ENCODE measurements at places on chromosomes 3 and 15.

GRCh38 chr3:24258727-24259600 is 235.7 kb downstream of the THRB start:
- no peak for DNase-seq

GRCh38 chr3:173399044-173399443 is 1.5 kb downstream of the NLGN1 start:
- DNase-seq: no peak

- DNase-seq: no peak
Measured at GRCh38 chr15:82292271-82292670, 29.7 kb downstream of the SAXO2 start.

DNA sequence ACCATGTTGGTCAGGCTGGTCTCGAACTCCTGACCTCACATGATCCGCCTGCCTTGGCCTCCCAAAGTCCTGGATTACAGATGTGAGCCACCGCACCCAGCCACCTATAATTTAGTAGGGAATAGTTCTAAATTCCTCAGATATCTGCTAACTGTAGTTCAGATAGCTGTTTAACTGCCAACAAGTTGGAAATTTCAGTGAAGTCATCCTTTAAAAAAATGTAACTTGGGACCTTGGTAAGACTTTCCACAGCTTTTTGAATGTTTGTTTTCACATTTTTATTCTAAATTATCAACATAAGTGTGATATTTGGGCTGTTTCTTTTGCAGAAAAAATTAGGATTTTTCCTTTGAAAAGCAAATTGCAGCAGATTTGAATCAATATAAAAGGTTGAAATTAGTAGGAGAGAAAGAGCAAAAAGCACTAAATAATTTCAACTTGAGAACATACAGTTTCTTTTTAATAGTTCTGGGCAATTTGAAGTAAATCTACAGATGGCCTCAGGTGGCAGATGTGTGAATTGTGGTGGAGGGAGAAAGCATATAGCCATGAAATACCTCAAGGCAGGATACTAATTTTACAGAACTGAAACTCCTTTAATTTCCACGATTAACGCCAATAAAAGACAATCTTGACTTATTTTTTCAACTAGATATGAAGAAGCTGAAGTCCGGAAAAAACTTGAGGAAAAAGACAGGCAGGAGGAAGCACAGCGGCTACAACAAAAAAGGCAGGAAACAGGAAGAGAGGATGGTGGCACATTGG is 34.3 kb downstream of the USP8 start:
- no peak for DNase-seq

- DNase-seq: no peak
Measured at GRCh38 chr3:176505878-176506621, 691.2 kb downstream of the TBL1XR1 start.

DNA sequence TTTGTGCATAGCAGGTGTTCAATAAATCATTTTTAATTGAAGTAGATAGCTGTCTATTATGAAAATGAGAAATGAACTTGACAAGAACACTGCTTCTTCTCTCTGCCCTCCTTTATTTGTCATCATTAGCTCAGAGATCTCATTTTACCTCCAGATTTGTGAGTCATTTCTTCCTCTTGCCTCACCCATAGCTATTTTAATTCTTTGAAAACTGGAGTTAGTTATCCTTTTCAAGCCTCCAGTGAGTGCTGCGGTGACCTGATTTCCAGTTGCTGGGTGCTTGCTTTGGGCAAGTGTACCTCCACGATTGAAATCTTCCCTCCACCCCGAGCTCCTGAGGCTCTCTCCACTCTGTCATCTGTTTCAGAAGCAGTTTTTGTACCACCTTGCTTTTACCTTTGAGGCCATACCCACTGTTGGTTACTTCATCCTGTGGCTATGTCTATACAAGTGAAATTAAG is 114.6 kb downstream of the NFKBIZ start:
- DNase-seq: peak; percentile 20

- no peak for DNase-seq
Measured at GRCh38 chr3:46416811-46417510, 9.9 kb downstream of the CCRL2 start.

DNA sequence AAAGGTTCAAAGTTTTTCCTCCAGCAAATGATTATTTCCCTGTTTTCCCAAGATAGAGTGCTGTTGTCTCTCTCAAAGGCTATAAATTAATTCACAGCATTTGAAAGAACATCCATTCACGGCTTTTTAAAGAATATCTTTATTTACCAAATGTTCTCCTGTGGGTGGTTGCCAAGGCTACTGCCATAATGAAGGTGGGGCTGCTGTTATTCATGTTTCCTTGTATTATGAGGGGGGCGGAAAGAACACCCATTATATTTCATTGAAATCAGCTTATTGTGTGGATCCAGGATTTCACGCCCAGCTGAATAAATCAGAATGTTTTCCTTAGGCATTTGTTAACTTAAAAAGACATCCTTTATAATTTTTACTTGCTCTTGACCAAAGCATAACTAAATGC is 10.1 kb downstream of the SRP14 start:
- DNase-seq: no peak

DNA sequence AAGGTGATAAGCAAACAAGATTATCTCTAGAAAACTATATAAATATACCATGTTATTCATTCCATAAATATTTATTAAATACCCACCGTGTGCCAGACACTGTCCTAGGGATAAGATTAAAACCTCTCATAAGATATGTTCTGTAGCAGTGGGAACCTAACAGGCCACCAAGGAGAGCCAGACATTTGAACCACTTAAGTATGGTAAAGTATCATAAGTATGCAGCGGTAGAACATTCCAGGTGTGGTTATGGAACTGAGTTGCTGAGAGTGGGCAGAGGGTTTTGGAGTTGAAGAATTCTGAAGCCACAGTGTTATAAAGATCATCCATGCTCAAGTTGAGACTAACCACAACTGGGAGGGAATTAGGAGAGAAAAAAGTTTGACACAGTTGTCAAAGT is 14.7 kb downstream of the FILIP1L start:
- no peak for DNase-seq

DNA sequence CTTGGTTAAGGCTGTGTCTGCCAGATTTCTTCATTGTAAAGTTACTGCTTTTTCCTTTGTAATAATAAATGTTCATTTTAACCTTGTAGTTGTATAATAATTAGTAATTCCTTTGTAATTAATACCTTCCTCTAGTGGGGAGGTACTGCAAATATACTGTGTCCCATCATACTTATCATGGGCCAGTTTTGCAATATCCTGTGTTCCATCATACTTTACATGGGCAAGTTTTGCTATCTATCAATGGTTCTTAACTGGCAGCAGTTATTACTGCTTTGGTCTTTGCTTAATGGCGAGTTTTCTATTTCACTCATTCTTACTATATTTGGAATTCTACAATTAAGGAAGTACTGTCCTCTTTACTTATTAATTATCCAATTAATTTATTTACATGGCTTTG is 10.6 kb downstream of the ATP2C1 start:
- DNase-seq: no peak

DNA sequence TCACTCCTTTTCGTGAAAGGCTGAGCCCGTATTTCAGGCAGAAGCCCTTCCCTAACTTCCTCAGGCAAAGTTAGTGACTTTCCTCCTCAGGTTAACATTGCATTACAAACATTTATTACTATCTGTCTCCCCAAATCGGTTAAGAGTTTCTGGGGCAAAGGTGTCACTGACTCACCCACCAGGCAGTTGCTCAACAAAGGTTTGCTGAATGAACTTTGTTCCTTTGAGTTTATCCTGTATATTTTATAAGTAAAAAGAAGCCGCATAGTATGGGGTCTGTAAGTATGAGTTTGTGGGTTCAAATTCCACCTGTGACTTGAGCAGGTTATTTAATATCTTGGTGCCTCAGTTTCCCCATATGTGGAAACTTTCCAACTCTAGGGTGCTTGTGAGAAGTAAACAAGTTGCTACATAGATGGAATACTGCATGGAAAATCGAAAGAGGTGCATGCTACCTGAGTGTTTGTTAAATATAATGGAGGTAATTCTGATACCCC is 177.7 kb downstream of the THRB start:
- no peak for DNase-seq

DNA sequence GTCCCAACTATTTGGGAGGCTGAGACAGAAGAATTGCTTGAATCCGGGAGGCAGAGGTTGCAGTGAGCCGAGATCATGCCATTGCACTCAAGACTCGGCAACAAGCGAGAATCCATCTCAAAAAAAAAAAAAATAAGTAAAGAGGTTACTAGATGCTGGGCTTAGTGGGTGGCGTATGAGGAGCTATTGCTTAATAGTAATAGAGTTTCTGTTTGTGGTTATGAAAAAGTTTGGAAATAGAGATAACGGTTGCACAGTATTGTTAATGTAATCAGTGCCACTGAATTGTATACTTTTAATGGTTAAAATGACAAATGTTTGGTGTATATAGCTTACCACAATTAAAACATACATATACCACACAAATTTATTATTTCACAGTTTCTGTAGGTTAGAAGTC is 14.7 kb upstream of the HHATL start:
- DNase-seq: no peak

DNA sequence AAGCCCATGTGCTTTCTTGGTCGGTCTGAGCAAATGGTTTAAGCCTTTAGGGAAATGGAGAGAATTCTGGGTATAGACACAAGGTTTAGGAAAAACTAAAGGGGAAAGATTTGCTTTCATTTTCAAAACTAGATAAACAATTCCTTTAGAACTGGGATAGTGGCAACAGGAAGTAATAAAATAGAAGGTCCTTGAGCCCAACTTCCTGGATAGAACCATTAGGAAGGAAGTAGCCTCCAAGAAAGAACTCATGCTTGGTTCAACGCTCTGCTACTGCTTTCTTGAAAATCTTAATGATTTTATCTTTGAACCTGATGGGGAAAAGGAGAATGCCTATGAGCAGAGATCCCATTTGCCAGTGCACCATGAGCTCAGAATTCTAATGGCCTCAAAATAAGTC is 147.0 kb upstream of the THRB start:
- DNase-seq: no peak

GRCh38 chr3:37594873-37595783 is 266.6 kb upstream of the CTDSPL start:
- no peak for DNase-seq

- no peak for DNase-seq
Measured at GRCh38 chr3:20646425-20646824, 460.4 kb upstream of the SGO1 start.

DNA sequence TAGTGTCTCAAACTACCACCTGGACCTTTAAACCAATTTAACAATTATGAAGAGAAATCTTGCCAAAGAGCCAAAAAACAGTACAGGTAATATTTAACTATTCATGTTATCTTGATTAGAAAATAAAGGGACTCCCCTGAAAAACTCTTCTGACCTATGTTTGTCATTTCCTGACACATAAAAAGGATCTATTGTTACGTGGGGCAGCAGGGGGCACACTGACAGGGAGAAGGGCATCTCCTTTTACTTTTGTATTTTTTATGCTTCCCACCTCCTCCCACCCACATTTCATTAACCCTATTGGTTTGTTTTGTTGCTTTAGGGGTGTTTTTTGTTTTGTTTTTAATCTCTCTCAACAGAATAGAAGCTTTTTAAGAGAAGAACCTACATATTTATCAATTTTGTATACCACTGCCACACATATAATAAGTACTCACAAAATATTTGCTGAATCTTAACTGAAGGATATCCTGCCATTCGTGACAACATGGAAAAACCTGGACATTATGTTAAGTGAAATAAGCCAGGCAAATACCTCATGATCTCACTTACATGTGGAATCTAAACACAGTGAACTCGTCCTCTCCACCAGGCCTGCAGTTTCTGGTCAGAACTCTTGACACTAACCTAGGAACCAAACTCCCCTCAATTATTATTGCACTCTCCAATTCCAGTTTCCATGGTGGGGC is 17.7 kb downstream of the STAG1 start:
- no peak for DNase-seq

- DNase-seq: no peak
Measured at GRCh38 chr3:177537612-177538011, 340.3 kb upstream of the TBL1XR1 start.

DNA sequence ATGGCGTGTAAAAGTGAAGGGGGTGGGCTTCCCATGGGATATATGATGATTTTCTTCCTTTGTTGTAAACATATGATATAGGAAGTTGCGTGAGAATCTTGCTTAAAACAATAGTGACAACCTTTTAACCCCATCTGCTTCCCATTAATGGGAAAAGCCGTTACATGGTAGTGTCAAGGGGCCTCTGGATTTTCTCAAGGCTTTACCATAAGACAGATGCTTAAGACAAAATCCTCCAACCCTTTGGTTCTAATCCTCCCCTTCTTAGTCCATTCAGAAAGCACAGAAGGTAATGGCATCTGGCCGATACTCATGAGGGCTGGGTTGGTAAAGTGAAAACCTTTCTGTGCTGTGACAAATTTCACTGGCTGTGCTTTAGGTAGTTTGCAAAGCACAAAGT is 25.0 kb downstream of the DPH3 start:
- no peak for DNase-seq

DNA sequence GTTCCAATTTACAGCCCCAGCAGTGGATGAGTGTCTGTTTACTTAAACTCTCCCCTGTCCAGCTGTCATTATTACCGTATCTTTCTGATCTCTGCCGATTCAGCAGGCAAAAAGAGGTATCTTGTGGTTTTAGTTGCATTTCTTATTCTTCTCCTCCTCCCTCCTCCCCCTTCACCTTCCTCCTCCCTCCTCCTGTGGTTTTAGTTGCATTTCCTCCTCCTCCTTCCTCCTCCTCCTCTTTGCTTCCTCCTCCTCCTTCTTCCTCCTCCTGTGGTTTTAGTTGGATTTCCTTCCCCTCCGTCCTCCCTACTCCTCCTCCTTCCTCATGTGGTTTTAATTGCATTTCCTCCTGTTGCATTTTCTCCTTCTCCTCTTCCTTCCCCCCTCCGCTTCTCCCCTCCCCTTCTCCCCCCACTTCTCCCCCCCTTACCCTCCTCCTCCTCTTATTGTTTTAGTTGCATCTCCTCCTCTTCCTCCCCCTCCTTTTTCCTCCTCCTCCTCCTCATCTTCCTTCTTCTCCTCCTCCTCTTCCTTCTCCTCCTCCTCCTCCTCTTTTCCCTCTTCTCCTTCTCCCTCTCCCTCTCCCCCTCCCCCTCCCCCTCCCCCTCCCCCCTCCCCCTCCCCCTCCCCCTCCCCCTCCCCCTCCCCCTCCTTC is 25.3 kb upstream of the VPS33B start:
- DNase-seq: no peak

GRCh38 chr3:157669416-157669815 is 166.2 kb upstream of the VEPH1 start:
- DNase-seq: no peak

GRCh38 chr15:80441041-80441440 is 36.9 kb downstream of the ARNT2 start:
- no peak for DNase-seq

GRCh38 chr3:32569540-32570420 is 878 bp downstream of the DYNC1LI1 start:
- DNase-seq: peak; percentile 9

GRCh38 chr15:101105059-101105891 is 146.6 kb downstream of the CHSY1 start:
- no peak for DNase-seq

DNA sequence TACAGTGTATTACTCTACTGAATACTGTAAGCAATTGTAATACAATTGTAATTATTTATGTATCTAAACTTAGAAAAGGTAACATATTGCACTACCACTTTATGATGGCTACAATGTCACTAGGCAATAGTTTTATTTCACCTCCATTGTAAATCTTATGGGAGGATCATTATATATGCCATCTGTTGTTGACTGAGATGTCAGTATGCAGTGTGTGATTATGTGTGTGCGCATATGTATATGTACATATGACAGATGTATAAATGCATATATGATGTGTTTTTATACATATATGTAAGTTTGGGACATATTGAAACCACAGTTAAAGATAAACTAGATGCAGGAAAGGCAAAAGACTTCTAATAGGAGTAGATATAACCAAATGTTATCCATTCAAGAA is 8.5 kb downstream of the IGSF10 start:
- DNase-seq: no peak

GRCh38 chr3:187207624-187208023 is 10.3 kb downstream of the RTP1 start:
- DNase-seq: no peak
